ENCODE measurements at places on chromosomes 2 and 18.

DNA sequence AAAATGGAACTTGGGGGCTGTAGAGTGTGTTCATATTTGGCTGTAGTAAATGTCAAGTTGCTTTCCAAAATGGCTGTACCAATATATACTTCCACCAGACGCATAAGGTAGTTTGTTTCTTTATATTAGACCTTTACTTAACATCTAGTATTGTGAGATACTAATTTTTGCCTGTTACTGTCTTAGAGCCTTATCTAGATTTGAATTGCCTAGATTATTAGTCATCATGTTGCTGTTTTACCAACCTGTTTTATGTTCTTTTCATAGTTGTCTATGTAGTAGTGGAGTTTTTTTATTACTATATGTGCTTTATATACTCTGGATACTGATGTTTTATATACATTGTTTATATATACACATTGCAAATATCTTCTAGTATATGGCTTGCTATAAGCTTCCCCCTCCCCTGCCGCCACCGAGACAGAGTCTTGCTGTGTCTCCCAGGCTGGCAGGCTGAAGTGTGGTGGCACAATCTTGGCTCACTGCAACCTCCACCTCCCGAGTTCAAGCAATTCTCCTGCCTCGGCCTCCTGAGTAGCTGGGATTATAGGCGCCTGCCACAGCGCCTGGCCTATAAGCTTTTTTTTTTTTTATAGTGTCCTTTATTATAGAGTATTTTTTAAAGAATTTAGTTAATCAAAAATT lies 18.9 kb downstream of the SLC39A10 start:
- DNase-seq, result no peak

DNA sequence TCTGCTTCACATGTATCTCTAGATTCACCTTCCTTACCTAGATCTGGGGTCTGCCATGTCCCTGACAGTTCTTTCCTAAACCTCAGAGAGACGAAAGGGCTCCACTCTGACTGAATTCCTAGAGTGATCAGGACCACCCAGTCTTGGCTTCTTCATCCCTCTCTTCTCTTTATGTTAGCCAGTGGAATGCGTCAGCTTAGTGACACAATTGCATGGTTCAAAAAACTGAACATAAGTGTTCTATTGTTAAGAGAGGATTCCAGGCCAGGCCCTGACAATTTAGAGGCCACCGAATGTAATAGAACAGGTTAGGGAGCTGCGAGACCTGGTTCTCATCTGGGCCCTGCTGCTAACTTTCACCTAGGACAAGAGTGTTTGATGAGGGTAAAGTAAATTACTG lies 10.0 kb downstream of the PRELID3A start:
- no peak for DNase-seq

DNA sequence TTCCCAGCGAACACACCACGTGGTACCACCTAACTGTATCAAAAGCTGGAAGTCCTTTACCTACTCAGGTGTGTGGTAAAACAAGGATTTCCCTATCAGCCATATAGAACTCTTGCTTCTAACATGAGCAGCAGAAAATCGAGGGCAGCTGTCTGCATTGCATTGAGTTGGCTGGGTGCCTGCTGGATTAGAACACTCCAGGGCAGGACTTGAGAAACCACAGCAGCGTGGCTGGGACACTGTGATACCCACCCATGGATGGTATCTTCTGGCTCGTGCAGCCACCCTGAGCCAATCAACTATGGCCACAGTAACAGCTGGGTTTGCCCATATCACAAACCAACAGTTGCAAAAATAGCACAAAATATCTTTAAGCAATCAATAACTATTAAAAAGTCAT lies 188.3 kb downstream of the FBXO15 start:
- no peak for DNase-seq

GRCh38 chr2:10400568-10400977 lies 47.6 kb downstream of the ODC1 start:
- no peak for DNase-seq

DNA sequence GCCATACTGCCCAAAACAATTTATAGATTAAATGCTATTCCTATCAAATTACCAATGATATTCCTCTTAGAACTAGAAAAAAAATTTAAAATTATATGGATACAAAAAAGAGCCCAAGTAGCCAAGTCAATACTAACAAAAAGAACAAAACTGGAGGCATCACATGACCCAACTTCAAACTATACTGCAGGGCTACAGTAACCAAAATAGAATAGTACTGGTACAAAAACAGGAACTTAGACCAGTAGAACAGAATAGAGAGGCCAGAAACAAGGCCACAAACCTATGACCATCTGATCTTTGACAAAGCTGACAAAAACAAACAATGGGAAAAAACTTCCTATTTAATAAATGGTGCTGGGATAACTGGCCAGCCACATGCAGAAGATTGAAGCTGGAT lies 86.1 kb upstream of the KYNU start:
- no peak for DNase-seq

DNA sequence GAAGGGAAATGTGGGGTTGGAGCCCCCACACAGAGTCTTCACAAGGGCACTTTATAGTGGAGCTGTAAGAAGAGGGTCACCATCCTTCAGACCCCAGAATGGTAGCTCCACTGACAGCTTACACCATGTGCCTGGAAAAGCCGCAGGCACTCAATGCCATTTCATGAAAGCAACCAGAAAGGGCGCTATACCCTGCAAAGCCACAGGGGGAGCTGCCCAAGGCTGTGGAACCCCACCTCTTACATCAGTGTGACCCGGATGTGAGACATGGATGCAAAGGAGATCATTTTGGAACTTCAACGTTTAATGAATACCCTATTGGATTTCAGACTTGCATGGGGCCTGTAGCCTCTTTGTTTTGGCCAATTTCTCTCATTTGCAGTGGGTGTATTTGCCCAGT lies 694.7 kb downstream of the CBLN2 start:
- DNase-seq, result no peak

- DNase-seq, result no peak
These were observed 54.2 kb downstream of the TSN start for GRCh38 chr2:121809607-121810006.

GRCh38 chr2:196617430-196617829 lies 22.1 kb upstream of the CCDC150 start:
- no peak for DNase-seq

DNA sequence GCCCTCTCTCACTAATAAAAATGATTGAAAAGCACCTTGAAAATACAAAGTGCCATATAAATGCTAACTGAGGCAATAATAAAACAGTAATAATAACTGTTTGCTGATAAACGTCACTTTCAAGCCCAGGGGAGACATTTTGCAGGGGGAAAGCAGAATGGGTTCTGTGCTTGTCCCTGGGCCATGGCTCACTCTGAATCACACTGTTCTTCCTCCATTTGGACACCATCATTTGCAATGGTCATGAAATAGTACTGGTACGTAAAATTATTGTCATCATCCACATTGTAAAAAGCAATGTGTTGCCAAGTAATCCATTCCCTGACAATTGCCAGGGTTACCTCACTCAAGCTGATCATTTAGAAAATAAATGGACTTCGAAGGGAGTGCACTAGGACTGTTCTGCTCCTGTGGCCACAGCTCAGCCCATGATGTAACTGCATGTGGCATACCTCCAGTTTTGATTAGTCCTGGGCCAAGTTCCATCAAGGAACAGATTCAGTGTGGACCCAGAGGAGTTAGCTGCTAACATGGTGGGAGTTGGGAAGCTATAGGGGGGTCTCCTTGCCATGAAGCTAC lies 508.8 kb upstream of the CELF4 start:
- DNase-seq, result no peak

GRCh38 chr2:18251486-18251885 lies 309.0 kb downstream of the RDH14 start:
- DNase-seq, result no peak

GRCh38 chr18:23121133-23121532 lies 14.2 kb upstream of the CABLES1 start:
- DNase-seq, result no peak

Data from left renal pelvis (tissue), 4 donors.